ENCODE measurements at places on chromosomes 3 and 15.

GRCh38 chr3:9743548-9743947, 6.2 kb upstream of the OGG1 start:
- DNase-seq = no peak

DNA sequence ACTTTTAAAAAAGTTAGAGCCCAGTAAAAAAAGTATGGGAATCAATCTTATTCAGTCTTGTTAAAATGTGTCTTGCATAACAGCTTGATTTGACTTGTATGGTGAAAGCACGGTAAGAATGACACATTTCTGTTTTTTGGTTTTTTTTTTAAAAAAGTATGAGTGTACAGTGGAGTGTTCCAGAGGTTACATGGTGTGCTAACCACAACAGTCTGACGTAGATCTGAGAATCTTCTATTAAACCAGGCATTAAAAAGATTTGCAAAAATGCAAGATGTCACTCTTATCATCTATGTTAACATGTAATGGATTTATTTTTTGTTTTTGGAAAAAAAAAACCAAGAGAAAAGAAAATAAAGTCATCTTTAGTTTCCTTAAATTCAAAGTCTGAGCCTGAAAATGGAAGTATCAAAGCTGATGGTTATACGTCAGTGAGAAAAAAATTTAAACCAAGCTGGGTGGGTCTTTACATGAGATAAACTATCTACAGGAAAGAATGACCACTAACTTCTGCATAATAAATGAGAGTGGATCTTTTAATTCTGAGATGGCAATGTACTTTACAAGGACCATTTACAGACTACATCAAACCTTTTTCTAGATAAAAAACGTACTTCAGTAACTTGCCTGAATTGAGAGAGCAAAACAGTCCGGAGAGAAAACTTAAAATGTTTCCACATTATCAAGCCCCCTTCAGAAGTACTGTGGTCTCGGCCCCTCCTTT, 1.6 kb downstream of the GABPB1 start:
- no peak for DNase-seq

GRCh38 chr3:104909198-104909597, 457.5 kb upstream of the ALCAM start:
- no peak for DNase-seq

DNA sequence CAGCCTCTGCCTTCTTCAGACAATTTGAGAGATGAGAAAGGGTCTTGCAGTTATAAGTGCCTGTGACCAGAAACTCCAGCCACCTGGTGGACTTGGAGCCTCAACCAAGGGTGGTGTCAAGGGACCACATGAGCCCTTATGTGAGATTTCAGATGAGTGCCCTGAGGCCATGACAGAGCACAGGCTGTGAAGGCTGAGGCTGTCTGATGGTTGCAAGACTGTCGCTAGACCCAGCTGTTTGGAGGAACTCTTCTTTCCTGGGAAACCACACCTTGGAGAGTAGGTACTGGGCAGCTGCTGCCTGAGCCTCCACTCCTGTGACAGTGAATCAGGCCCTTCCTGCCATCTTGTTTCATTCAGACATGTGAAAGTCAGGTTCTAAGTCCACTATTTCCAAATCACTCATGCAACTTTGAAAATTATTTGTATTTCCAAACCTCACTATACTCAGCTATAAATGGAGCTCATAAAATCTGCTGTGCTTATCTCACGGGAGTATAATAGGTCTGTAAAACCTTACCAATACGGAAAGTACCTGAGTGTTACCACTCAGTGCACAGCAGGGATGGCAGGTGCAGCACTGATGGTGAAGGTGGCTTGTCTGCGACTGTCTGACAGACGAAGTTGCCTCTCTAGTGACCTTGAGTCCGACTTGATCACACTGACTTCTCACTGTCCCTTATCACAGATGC, 99.4 kb downstream of the RPL39L start:
- DNase-seq = no peak

DNA sequence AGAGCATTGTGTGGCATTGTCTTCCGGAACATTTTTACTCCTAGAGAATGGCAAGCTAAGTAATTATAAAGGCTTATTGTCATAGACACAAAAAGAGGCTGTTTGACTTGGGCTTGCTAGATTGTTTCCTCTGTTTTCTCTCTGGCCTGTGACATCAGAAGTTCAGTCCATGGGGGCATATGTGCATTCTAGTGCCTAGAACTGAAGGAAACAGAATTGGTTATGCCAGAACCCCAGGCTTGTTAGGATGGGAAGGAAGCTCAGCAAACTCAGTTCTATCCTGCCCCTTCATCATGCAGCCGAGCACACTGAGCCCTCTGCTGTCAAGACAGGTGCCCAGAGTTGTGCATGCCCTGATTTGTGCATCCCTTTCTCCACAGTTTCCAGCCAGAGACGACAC, 131.3 kb downstream of the PDE8A start:
- no peak for DNase-seq

- DNase-seq = no peak
Measured at GRCh38 chr15:85073556-85074194, 92.0 kb downstream of the PDE8A start.

GRCh38 chr15:55789066-55789660, 46.2 kb upstream of the PRTG start:
- DNase-seq = no peak

DNA sequence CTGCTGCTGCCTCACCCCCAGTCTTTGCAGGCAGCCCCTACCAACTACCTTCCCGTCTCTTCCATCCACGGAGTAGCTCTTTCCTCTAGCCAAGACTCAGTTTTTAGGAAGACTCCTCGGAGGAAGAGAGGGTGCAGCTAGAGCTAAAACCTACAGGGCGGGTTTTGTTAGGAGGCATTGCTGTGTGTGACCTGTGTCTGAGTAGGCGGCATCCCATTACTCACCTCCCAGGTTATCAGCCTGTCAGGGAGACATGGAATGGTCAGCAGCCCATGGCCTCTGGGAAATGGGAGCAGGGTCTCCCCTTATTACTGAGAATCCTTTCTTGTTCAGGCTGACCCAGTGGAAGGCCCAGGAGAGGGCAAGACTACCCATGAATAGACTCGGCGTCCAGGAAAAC, 43.8 kb upstream of the FGD5 start:
- no peak for DNase-seq

DNA sequence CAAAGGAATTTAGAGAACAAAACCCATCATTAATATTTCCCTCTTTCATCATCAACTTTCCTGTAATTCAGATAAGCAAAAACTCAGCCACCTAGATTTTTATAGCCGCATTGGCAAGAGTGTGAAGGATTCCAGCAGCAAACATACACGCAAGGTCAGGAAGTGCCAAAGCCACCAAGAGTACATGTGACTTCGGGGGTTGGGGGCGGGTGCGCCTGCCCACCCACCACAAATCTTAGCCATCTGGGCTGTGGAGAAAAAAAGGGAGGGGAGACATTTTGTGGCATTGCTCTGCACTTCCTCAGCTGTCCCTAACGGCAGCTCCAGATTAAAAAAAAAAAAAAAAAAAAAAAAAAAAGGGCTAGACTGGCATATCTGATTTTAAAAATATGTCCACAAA, 148.4 kb downstream of the TNIK start:
- no peak for DNase-seq

DNA sequence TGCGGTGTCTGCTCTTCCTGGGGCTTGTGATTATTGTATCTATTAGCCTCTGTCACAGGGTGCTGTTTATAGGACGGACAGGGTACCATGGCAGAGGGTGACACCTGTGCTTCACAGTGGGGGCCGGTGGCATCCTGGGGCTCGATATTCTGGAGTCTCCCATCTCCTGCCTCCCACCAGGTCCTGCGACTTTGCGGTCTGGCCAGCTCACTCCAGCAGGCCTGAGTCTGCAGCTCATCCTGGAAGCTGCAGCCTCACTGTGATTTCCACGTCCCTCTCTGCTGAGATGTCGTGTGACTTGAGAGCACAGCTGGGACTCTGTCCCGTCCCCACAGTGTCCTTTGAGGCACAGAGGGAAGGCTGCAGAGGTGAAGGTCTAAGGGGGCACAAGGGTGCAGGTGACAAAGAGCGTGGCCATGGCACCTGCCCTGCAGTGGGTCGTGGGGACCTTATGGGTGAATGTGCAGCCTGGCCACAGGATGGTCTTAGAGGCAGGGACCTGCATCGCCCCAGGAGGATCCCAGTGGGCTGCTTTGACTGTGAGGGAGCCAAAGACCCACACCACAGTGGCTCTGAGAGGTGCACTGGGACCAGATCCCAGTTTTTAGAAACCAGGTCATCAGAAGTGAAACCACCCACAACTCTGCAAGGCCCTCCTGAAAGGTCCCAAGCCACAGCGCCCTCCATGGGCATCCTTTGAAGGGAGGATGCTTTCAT, 172.8 kb downstream of the KLF13 start:
- DNase-seq = no peak

DNA sequence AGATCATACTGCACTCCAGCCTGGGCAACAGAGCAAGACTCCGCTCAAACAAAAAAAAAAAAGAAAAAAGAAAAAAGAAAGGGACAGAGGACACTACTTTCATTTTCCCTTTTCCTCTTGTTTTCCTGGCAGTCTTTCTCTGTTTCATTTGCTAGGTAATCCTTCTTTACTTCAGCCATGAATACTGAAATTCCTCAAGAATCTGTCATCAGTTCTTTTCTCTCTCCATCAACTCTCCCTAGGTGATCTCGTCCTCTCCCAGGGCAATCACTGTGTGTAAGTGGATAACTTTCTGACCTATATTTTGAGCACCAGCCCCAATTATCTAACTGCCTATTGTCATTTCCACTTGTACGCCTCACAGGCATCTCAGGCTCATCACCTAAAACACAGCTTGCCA, 51.5 kb downstream of the TTC23 start:
- no peak for DNase-seq

GRCh38 chr15:57440799-57441198, 64.5 kb downstream of the CGNL1 start:
- no peak for DNase-seq
